Posterior vena cava (tissue), 2 donors: ENCODE measurements at places on chromosomes 12 and 14. TPM values are rescaled to one million over a fixed set of nuclear protein-coding genes. Genes with fewer than 3 reads are reported as not detected.

The ANO2 gene
- total RNA-seq: 9.2 TPM

The GNB3 gene
- total RNA-seq: 4.0 TPM

The KRT72 gene
- total RNA-seq: not detected

The CLEC4D gene
- total RNA-seq: 2.7 TPM

The DENND5B gene
- total RNA-seq: 19.7 TPM

The MGST1 gene
- total RNA-seq: 110 TPM

The KRT8 gene
- 4.0 TPM for total RNA-seq

The FIGNL2 gene
- 0.60 TPM for total RNA-seq

The IQSEC3 gene
- 3.2 TPM for total RNA-seq

The VDR gene
- 10.2 TPM for total RNA-seq

The CMTM5 gene
- 0.57 TPM for total RNA-seq

The LTBP2 gene
- total RNA-seq: 141 TPM

The LYZ gene
- total RNA-seq: 50.3 TPM

The SLC5A8 gene
- total RNA-seq: not detected

The KLRG1 gene
- 1.1 TPM for total RNA-seq

The P2RX2 gene
- total RNA-seq: not detected

The COX8C gene
- not detected for total RNA-seq

The SPATS2 gene
- total RNA-seq: 12.1 TPM

The WNT1 gene
- not detected for total RNA-seq

The SLC10A1 gene
- not detected for total RNA-seq

The DLST gene
- total RNA-seq: 70.4 TPM

The REP15 gene
- 2.7 TPM for total RNA-seq

The IL26 gene
- not detected for total RNA-seq

The IFI27L1 gene
- 11.2 TPM for total RNA-seq

The SOS2 gene
- 41.2 TPM for total RNA-seq

The SMCO2 gene
- not detected for total RNA-seq

The NINJ2 gene
- 4.6 TPM for total RNA-seq

The KRT85 gene
- total RNA-seq: not detected

The MIP gene
- not detected for total RNA-seq

The IFNG-AS1 gene
- not detected for total RNA-seq

The ZDHHC22 gene
- not detected for total RNA-seq

The SP7 gene
- not detected for total RNA-seq

The TMEM229B gene
- total RNA-seq: 4.4 TPM

The CMA1 gene
- 0.71 TPM for total RNA-seq
